ENCODE measurements at places on chromosomes 13 and 19.
A peak's percentile ranks its signal among the peaks of the same experiment; 100 is the strongest.

- no peak for DNase-seq
Measured at GRCh38 chr13:41107104-41107571, 25.5 kb downstream of the KBTBD6 start.

DNA sequence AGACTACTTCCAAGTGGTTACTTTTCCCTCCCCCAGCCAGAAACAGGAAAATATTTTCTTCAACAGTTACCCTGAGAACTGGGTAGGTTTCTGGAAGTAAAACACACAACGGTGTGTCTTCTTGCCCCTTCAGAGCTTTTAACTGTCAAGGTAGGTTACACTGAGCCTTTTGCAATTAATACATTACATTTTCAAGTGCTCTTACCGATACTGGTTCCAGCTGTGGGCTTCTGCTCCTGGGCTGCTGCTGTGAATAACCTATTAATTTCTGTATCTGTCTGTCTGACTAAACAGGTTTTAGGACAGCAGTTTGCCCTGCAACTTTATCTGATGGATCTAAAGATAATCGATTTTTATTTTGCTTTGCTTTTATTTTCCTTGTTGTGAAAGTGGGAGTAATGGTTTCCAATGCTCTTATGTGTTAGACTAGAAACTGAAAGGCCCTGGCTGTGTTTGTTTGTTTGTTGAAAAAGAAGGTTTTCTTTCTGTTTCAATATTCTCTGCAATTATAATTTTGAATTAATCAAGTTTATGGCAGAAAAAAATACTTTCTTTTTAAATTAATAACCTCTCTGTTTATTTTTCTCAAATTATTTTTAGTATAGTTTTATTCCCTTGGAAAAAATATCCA lies 196.7 kb upstream of the SLITRK6 start:
- DNase-seq: no peak

GRCh38 chr13:88104576-88104975 lies 433.4 kb downstream of the SLITRK5 start:
- no peak for DNase-seq

GRCh38 chr13:94433055-94433961 lies 46.2 kb downstream of the DCT start:
- DNase-seq: peak; percentile 43

GRCh38 chr19:13817018-13817614 lies 21.9 kb downstream of the ZSWIM4 start:
- peak; percentile 51 for DNase-seq

GRCh38 chr13:111904701-111905608 lies 162.0 kb upstream of the SOX1 start:
- no peak for DNase-seq

- no peak for DNase-seq
Measured at GRCh38 chr19:7257148-7258040, 36.8 kb downstream of the INSR start.

DNA sequence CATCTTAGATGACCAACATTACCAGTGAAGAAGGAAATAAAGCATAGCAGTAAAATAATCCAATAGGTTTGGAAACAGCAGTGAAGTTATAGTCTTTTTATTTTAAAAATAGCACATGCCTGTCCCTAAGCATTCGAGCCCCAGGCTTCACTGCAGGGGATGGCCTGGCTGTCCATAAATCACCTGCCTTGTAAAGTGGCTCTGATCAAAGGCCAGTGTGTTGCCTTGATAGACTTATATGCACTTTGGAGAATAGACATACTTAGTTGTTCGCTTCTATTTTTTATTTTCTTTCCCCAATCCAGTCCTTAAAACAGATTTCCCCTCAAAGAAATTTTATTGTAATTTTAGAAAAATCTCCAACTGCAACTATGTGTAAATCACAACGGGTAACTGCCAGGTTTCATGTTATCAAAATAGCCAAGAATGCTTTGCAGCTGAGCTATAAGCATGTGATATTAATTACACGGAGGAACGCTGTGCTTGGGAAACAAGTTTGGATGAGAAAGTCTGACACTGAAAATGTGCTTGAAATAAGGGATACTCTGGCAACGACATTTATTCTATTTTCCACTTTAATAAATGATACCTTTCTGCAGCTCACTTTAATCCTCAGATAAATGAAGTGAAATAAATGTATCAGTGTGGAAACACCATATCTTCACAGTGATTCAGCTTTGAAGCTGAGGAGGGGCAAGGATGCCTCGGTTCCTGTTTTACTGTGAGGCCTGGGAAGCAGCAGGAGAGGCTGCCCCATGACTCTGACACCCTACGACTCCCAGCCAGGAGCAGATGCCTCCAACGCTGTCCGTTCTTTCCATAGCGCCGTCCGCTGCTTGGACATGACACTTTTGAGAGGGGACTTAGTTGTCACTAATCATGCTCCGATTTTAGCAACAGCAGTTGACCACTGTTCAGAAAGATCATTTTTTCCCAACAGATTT lies 5.5 kb upstream of the METTL21C start:
- no peak for DNase-seq

- DNase-seq: no peak
Measured at GRCh38 chr13:99972190-99972731, 694 bp upstream of the ZIC5 start.

DNA sequence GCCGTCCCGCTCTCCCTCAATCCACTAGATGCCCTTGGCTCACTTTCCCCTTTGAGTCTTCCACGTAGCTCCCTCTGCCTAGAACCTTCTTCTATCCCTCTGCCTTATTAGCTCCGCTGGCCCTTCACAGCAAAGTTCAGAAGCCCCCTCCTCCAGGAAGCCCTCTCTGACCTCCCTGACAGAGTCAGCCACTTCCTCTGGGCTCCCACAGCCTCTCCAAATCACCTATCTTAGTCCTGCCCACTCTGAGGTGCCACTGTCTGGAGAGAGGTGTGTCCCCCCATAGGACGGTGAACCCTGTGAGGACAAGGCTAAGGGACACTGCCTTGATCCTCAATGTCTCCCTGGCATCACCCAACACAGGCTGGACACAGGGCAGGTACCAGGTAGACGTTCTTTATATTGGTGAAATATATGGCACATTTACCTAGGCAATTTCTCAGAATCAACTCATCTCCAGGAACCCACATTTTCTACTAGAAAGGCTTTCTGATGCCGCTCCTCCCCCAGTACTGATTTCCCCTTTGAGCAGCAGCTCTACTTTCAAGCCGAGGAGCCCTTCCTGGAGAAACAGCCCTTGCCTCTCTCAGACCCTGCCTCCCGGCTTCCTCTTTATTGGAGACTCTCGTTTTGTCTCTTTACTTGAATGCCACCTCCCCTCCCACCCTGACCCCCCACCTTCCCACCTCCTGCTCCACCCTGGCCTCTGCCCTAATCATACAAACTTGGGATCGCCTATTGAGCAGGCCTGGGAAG lies 3.4 kb upstream of the TGFB1 start:
- DNase-seq: no peak

- no peak for DNase-seq
Measured at GRCh38 chr19:5857203-5858081, 6.2 kb upstream of the FUT3 start.

DNA sequence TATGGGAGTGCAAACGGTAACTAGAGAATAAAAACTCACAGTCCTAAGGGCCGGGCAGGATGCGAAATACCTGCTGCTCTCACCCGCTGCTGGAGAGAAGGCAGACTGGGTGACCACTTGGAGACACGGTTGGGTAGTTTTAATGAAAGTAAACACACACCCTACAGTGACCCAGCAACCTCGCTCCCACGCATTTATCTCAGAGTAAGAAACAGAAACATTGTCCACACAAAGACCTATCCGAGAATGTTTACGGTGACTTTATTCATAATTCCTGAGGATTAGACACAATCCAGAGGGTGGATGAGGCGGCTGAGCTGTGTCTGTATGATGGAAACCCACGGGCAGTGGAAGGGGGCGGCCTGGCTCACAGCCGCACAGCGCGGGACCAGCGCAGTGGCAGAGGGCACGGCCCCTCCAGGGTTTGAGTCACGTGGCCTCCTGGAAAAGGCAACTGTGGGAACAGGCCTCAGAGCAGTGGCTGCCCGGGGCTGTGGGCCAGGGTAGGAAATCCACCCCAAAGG lies 73.5 kb upstream of the C13orf46 start:
- no peak for DNase-seq

DNA sequence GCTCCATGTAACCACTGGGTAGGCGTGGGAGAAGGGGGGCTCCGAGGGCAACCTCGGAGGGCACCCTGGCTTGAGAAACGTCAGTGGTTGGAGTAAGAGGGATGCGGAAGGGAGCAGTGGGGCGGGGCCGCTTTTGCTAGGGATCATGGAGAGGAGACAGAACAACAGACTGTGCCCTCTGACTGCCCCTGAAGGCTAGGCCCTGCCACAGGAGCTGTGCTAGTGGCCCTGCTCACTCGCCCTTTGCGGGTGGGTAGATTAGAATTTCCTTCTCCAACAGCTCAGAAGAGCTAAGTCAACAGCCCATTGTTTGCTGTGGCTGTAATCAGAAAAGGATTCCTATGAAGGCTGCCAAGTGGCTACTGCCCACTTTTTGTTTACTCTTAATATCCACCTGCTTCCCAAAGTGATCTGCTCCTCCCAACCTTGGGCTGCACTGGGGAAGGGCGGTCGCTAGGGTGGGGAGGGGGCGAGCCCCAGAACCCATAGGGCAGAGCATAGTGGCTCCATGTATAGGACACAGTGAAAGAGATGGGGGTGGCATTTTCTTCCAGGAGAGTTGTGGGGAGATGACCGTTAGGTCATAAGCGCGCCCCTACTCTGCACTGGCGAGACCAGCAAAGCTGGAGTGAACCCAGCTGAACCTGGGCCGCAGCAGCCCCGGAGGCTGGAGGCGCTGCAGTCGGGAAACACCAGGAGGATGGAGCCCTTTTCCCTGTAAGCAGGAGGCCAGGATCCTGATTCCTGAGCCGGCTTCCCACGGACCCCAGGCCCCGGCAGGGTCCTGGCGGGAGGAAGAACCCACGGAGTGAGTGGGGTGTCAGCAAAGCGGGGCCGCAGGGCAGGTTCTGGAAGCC lies 1.9 kb upstream of the C1QTNF9 start:
- no peak for DNase-seq

DNA sequence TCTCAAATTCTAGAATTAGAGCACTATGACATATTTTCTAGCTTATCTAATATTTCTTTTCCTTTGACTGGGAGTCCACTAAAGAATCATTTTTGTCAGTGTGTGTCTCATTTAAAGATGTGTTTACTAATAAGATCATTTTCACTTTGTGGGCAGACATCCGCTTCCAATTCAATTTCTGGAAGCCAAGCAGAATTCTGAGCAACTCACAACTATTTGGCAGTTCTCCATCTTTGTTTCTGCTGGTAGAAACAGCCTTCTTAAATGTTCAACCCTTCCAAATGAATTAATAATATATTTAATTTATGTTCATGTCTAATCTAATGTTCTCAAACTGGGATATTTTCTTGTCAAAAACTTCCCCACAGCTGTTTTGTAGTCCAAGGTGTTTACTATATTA lies 411.8 kb downstream of the KCTD12 start:
- no peak for DNase-seq

GRCh38 chr19:2428756-2429711 lies 1.6 kb upstream of the TIMM13 start:
- no peak for DNase-seq

- no peak for DNase-seq
Measured at GRCh38 chr13:29513002-29513980, 82.2 kb downstream of the SLC7A1 start.

- no peak for DNase-seq
Measured at GRCh38 chr19:18514800-18515682, 6.8 kb downstream of the ELL start.

DNA sequence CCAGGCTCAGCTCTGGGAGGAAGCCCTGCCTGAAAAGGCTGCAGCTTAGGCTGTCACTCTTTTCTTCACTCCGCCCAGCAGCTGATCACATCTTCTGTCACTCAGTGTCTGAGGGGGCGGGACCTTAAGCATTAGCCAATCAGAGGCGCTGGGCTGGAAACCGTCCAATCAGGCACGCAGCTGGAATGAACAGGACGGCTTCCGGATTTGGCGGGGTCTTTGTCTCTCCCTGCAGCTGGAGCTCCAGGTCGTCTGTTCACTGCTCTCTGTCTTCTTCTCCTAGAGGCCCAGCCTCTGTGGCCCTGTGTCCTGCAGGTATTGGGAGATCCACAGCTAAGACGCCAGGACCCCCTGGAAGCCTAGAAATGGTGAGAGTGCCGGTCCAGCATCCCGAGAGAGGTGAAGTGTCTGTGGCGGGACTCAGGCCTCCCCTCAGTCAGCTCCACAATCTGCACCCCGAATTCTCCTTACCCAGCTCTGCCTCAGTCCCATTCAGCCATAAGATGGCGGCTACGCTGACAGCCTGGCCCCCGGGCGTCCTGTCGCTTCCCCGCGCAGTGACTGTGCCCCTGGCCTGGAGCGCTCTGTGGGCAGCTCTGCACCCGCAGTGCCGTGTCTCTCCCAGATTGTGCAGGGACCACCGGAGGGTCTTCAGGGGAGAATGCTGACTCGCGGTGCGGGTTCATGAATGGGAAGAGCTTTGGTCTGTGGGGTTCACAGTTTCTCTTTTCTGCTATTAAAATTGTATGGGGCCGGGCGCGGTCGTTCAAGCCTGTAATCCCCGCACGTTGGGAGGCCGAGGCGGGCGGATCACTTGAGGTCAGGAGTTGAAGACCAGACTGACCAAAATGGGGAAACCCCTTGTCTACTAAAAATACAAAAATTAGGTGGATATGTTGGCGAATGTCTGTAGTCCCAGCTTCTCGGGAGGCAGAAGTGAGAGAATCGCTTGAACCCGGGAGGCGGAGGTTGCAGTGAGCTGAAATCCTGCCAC lies at the start of gene ZNF66:
Gene ZNF66, plus strand, starts transcription at position 222 of the 994 bp plus-strand sequence. Its CDS starts 144 bp downstream, at position 366.
- peak; percentile 93 for DNase-seq

DNA sequence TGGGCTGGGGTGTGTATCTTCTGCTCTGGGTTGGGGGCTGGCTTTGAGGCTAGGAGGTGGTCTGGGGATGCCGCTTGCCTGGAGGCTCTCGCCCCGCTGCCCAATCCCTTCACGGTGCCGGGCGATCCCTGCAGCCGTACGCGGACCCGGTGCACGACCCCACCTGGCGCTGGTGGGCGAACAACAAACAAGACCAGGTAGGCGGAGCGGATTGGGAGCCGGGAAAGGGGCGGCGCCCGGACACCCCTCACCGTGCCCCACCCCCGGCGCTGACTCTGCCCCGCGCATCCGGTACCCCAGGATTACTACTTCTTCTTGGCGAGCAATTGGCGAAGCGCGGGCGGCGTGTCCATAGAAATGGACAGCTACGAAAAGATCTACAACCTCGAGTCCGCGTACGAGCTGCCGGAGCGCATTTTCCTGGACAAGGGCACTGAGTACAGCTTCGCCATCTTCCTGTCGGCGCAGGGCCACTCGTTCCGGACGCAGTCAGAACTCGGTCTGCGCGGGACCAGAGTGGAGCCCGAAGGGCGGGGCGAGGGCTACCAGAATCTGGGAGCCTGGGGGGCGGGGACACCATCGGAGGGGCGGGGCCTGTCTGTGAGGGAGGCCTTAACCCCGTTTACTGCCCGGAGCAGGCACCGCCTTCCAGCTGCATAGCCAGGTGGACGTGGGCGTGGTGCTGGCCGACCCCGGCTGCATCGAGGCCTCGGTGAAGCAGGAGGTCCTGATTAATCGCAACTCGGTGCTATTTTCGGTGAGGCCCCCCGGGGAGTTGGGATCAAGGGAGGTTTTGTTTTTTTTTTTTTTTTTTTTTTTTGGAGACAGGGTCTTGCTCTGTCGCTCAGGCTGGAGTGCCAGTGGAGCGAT lies 12.1 kb upstream of the PSMD8 start:
- DNase-seq: peak; percentile 95

GRCh38 chr19:54691582-54692297 lies 29.0 kb downstream of the LILRB4 start:
- no peak for DNase-seq

- DNase-seq: peak; percentile 25
Measured at GRCh38 chr19:50383001-50383851, 921 bp upstream of the POLD1 start.

All from stimulated activated CD8-positive, alpha-beta memory T cell treated with anti-CD3 and anti-CD28 coated beads, Interleukin-4, amount 100 ng/mL, for 48 hours (primary cell).